ENCODE measurements at places on chromosomes 16 and 17.

DNA sequence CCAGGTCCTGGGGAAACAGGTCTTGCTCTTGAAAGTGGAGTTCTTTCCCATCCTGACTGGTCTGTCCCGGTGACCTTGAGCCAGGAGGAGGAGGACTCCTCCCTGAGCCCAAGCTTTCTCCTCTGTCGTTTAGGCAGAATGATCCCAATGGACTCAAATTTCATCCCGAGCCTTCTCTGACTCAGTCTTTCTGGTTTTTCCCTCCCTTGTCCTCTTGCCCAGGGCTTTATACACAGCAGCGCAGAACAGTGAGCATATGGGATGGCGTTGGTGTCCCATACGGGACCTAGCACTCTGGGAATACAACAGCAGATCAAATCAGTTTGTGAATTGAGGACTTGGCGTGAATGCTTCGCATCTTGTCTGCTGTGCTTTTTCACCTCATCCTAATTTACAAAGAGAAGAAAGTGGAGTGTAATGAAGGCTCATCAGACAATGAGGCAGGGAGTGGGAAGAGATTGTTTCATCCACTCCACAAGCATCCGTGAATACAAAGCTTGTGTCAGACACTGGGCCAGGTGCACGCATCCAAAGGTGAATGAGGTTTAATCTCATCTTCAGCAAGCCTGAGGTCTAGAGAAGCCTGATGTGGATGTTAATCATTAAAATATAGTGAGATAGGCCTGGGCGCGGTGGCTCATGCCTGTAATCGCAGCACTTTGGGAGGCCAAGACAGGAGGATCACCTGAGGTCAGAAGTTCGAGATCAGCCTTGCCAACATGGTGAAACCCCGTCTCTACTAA, 1.1 kb upstream of the XYLT1 start:
- no peak for DNase-seq

GRCh38 chr17:56810343-56810742, 23.4 kb downstream of the C17orf67 start:
- no peak for DNase-seq

DNA sequence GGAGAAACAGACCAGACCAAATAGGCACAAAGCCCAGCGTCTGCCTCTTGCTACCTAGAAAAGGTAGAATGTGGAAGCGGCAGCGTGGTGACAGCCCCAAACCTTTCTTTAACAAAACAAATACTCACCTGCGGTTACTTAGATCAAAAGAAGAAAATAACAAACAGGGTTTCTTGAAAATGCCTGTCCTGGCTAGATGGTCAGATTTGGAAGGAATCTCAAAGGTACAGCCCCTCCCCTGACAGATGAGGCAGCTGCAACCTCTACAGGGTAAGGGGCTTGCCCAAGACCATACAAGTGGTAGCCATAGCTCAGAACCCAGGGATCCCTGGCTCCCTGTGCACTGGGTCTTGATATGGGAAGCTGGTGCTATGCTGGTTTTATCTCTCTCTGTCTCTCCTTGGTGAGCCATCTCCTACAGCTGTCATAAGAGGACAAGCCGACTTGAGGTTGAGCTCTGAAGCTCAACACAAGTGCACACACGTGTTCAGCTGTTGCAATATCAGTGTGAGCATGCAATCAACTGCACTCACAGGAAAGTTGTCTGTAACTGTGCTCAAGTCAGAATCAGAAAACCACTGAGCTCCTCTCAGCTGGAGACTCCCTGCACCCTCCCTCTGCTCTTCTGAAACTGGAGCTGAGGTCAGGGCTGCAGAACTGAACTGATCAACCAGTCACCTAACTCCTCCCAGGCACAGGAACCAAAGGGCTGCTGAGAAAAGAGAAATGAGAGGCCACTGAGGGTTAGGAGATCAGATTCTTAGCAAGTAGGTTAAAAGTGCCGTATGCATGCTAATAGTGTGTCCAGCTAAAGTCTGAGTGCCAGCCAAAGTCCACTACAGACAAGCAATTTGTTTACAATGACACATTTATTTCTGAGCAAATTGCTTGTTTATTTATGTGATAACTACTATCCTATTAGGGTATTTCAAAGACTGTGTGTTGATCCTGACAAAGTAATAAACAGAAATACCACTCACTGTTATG, 6.1 kb upstream of the RNF157 start:
- DNase-seq: no peak

- no peak for DNase-seq
Measured at GRCh38 chr16:15856901-15857698, at the start of gene MYH11. Gene MYH11 (minus strand): TSS chr16:15857028. CDS start chr16:15838252, 18,776 bp downstream.

DNA sequence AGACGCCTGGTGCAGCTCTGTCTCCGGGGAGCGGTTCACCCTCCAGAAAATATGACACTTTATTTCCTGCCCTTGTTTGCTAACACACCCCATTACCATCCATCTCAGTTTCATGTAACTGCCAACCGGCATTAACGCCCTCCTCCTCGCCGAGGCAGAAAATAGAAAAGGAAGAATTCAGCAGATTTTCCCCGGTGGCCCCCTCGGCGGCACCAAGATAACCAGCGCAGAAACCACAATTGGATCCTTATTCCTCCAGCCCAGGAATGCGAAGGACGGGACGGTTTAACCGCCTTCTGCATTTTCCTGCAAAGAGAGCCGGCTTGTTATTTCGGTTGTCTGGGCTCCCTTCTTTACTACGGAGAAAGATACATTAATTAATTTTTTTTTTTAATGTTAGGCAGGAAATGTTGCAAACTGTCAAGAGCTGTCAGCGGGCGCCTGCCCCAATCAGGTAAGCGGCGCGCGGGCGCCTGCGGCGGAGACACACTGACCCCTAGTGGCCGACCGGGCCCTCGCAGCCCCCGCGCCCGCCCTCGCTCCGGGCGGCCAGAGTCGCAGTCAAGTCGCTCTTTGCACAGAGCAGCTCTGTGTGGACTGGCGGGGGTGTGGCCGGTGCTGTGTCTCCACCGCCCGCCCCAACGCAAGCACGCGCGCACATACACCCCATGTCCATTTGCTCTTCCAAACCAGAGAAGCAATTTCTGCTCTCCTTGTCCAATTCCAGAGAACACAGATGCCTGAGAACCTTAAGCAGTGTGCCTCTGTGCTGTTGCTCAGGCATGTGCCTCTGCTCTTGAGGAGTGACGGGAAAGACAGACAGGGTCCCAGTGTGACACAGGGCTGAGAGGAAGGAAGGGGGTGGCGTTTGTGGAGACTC, 53.6 kb downstream of the C17orf67 start:
- peak; percentile 83 for DNase-seq

DNA sequence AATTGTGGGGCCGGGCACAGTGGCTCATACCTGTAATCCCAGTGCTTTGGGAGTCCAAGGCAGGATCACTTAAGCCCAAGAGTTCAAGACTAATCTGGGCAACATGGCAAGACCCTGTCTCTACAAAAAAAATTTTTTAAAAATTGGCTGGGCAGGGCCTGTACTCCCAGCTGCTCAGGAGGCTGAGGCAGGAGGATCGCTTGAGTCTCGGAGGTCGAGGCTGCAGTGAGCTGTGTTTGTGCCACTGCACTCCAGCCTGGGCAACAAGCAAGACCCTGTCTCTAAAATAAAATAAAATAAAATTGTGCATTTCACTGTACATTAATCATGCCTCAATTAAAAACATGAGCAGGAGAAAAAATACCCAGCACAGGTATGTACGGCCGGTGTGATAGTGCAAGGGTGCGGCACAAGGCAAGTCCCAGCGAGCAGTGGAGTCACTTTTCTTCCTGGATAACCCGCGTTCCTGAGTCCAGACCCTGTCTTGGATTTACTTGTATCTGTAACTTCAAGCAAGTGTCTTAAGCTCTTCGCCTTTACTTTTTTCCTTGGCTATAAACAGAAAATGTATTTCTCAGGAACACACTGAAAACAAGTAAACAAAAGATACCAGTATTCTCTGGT, 11.4 kb downstream of the ZDHHC7 start:
- DNase-seq: no peak

- no peak for DNase-seq
Measured at GRCh38 chr17:2051061-2051932, 3.6 kb upstream of the HIC1 start.

DNA sequence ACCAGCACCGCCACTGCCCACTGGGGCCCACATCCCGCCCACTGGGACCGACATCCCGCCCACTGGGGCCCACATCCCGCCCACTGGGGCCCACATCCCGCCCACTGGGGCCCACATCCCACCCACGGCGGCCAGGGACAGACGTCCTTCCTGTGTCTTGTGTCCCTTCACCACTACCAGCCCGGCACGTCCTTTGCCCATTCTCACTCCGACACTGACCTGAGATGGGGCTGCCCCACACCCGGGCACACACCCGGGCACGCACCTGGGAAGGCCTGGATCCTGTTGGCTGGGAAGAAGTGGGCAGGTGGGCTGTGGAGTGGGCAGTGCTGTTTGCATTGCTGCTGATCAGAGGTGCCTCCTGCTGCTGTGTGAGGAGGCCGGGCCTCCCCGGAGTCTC, 28.4 kb upstream of the GNG13 start:
- DNase-seq: no peak

GRCh38 chr17:13385481-13385911, 216.2 kb downstream of the HS3ST3A1 start:
- no peak for DNase-seq

- no peak for DNase-seq
Measured at GRCh38 chr17:37310940-37311339, 64.8 kb upstream of the C17orf78 start.

DNA sequence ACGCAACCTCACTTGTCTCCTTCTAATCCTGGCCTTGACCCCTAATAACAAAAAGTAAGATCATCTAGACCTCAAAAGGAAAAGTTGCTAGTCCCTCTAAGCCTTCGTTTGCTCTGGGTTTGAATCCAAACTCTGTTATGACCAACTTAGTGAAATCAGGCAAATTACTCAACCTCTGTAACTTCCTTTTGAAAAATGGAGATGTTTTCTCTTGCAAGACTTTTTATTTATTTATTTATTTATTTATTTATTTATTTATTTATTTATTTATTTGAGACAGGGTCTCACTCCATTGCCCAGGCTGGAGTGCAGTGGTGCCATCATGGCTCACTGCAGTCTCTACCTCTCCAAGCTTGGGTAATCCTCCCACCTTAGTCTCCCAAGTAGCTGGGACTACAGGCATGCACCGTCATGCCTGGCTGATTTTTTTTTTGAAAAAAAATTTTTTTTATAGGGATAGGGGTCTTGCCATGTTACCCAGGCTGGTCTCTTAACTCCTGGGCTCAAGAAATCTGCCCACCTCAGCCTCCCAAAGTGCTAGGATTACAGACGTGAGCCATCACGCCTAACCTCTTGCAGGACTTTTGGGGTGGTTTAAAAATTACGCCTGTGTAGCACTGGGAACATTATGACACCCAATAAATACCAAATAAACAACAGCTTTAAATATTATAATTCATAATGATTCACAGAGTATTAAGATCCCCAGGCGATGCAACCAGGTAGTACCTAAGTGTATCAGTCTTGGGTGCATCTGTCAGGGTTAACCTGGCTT, 63.4 kb downstream of the PITPNC1 start:
- no peak for DNase-seq

- DNase-seq: no peak
Measured at GRCh38 chr16:57392694-57393093, 11.9 kb upstream of the CCL17 start.

GRCh38 chr17:58084317-58084981, 1.2 kb downstream of the DYNLL2 start:
- DNase-seq: no peak

DNA sequence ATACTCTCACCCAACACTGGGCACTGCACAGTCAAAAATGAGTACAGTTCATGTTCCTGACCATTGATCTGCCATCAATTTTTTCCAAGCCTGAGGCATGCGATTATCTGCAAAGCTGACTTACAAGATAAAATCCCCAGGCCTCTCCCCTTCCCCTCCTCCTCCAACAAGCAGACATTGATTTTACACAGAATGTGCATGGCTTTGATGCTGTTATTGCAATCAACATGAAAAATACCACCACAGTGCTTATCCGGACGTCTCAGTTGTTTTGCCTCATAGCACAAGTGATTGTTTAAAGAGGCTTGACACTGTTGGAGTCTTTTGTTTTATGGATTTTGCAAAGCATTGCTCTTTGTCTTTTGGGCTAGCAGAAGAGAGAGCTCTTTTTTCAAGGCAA, 163.8 kb downstream of the TOX3 start:
- no peak for DNase-seq

GRCh38 chr17:50818921-50819657, 16.3 kb upstream of the WFIKKN2 start:
- no peak for DNase-seq

DNA sequence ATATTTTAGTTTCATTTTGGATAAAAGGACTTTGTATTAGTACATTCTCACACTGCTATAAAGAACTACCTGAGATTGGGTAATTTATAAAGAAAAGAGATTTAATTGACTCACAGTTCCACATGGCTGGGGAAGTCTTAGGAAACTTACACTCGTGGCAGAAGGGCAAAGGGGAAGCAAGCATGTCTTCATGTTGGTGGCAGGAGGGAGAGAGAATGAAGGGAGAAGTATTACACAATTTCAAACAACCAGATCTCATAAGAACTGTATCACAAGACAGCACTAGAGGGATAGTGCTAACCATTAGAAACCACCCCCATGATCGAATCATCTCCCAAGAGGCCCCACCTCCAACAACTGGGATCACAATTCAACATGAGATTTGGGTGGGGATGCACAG, 142.9 kb downstream of the USP31 start:
- no peak for DNase-seq

DNA sequence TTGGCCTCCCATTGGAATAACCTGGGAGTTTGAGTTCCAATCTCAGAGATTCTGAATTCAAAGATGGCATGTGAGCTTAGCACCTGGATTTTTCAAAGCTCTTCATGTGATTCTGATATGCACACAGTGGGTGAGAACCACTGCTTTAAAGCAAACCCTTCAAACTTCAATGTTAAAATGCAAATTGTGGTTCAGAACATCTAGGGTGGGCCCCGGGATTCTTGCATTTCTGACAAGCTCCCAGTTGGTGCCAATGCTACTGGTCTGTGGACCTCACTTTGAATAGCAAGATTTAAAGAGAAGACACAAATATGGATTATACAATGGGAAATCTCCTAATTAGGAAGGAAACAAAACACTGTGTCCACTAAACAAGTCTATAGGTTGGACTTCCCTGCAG, 43.8 kb upstream of the GPRC5B start:
- no peak for DNase-seq

- no peak for DNase-seq
Measured at GRCh38 chr17:2253768-2254406, 49.7 kb downstream of the SMG6 start.

GRCh38 chr16:89910717-89911354, 7.8 kb upstream of the MC1R start:
- no peak for DNase-seq

GRCh38 chr17:31496601-31497000, 105.1 kb downstream of the RAB11FIP4 start:
- no peak for DNase-seq

- DNase-seq: no peak
Measured at GRCh38 chr16:83623892-83624291, 183.9 kb upstream of the HSBP1 start.

- DNase-seq: no peak
Measured at GRCh38 chr16:55016515-55016914, 85.8 kb downstream of the IRX5 start.

All from stimulated activated CD8-positive, alpha-beta memory T cell treated with anti-CD3 and anti-CD28 coated beads, Interleukin-2, amount 100 ng/mL, for 48 hours (primary cell).